H7 (cell line): ENCODE measurements at places on chromosomes 13 and 19.

- peak; percentile 56 for DNase-seq
Observed at GRCh38 chr19:3862826-3863500, 5.9 kb downstream of the ZFR2 start.

GRCh38 chr19:44809577-44810233 lies 802 bp downstream of the BCAM start:
- peak; percentile 64 for DNase-seq

DNA sequence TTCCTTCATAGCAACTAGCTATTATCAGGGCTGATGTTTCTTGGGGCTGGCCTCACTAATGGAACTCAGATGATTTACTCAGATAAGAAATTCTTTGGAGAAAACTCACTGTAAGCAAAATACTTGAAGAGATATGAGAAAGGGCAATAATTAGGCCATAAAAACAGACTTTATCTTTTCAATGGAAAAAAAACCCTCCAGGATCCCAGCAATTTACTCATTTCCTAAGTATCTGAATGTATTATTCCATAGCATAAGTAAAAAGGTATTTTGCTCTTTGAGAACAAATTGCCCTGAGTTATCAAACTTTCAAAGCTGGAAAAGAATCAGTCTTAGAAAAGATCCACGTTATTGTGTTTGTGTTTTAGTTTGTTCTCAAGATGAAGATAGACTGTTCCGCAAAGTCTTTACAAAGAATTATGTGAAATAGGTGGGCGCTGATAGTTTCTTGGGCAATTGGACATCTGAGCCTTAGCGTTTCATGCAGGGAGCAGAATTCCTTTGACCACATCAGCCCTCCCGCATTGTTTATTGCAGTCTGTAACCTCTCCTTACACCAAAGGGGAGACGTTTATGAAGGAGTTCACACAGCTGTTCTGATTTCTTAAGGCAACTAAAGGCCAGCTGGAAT lies 29.1 kb upstream of the CSNK1A1L start:
- no peak for DNase-seq

- DNase-seq: no peak
Observed at GRCh38 chr13:83825676-83826075, 56.6 kb downstream of the SLITRK1 start.
